ENCODE measurements at places on chromosomes 3 and 15.

DNA sequence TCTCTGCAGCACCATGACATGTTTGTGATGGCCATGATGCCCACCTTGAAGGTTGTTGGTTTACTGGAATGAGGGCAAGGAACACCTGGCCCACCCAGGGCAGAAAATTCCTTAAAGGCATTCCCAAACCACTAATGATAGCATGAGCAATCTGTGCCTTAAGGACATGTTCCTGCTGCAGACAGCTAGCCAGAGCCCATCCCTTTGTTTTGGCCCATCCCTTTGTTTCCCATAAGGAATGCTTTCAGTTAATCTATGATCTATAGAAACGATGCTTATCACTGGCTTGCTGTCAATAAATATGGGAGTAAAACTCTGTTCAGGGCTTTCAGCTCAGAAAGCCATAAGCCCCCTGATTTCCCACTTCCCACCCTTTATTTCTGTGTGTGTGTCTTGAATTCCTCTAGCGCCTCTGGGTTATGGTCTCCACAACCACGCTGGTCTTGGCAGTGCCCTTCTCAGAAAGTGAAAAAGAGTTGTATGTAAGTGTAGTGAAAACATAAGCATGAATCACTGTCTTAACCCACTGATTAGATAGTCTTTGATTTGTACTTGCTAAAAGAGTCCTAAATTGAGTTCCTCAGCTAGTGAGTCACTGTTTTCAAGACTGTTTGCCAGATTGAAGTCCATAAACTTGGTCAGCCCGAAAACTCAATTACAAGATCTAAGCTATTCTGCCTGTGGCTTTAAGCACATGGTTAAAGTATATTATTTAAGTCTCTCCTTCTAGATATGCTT, 19.0 kb upstream of the CCR2 start:
- no peak for DNase-seq

DNA sequence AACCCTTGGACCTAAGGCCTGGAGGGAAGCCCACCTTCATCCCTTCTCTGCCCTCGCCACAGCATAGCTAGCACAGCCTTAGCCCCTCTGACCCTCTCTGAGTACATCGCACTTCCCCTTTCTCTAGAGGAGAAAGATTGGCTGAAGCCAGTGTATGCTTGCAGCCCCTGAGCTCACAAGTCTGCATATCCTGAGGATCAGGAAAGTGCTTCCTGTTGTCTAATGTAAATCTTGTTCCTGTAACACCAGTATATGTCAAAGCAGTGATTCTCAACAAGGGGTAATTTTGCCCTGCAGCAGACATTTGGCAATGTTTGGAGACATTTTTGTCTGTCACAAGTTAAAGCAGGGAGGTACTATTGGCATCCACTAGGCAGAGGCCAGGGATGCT, 2.2 kb upstream of the PRKCD start:
- no peak for DNase-seq

DNA sequence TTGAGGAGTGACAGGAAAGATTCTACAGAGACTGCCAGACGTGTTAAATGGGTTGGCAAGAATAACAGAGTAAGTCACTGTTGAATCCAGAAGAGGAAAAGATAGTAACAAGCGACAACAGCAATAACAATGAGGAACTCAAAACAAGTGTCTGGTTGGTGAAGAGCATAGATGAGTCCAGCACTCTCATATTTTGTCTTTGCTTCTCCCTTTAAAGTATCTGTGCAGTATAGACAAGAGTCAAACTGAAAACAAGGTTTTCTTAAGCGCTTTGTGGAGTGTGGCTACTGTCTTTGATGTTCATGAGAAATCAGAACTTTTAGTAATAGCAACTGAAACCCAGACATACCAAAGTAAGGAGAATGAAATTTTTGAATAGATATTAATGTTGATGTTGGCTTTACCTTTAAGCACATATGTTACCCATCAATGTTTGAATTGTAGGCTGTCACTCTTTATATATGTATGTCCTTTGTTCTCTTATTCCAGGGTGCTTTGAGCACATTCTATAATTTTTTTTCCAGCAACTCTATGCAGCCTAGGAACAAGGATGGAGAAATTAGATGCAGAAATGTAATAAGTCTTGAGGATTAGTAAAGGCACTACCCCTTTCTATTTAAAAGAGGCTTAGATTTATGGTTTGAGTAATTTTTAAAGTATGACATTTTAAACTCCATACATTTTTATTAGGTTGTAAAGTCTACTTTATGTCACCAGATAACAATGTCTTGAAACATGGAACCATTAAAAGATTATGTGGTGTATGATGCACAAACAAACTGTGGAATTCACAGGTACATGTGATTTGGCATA, 185.5 kb downstream of the NFKBIZ start:
- no peak for DNase-seq

DNA sequence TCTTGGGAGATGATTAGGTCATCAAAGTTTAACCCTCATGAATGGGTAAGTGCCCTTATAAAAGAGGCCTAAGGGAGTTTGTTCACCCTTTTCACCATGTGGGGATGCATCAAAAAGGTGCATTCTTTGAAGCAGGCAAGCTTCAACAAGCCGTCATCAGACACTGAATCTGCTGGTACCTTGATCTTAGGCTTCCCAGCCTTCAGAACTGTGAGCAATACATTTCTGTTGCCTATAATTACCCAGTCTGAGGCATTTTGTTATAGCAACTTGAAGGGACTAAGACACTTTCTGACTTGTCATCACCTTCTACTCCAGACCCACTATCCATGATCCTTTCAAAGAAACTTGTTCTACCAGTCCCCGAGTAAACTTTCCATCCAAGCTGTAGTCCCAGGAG, 44.6 kb upstream of the LRRC58 start:
- no peak for DNase-seq

All from NCI-H1092 treated with DMSO at 0.1 percent for 48 hours (cell line).